ENCODE measurements at places on chromosomes 11 and 22.

- no peak for DNase-seq
These were observed 339.3 kb downstream of the DCDC1 start for GRCh38 chr11:31030138-31030792.

GRCh38 chr11:44559207-44559939 is 6.1 kb upstream of the CD82 start:
- no peak for DNase-seq

DNA sequence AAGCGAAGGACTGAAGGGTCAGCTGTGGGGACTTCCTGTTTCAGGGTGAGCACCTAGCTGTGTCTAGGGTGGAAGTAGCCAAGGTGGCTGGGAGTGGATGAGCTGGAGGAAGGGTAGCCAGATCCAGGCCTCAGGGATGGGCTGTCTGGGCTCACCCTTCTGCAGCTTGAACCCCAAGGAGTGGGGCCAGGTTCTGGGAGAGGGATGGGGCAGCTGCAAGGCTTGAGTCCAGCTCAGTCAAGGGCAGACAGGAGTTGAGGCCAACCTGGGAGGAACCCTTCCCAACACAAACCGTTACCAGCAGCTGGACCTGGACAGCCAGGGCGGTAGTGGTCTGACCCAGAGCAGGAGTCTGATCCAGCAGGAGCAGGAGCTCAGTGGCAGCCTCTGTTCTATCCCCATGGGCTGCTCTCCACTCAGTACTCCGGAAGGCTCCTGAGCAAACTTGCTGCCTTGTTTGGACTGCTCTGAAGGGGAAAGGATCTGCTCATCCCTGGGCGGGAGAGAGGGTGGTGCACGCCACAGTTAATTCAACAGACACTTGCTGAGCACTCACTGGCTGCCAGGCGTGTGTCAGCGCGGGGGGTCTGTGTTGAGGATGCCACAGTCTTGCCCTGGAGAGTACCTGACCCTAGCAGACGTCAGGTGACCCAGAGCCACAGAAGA is 53.8 kb upstream of the THY1 start:
- no peak for DNase-seq

DNA sequence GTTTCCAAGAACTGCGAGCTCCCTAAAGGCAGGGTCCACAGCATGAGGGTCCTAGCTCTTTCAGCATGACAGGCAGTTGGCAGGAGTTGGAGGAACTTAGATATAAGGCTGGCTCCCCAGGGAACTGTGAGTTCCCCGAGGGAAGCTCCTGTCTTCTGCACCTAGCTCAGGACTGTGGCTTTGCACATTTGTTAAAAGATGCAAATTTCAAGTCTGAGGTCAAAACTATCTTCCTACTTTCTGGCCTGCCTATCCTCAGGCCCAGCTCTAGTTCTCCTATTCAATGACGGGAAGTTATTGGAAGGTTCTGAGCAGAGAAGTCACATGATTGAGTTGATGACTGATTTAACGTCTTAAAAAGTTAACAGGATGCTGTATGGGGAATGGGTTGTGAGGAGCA is 11.7 kb upstream of the UCP3 start:
- DNase-seq, result no peak

- no peak for DNase-seq
These were observed 721.4 kb downstream of the FAM181B start for GRCh38 chr11:82012276-82012675.

DNA sequence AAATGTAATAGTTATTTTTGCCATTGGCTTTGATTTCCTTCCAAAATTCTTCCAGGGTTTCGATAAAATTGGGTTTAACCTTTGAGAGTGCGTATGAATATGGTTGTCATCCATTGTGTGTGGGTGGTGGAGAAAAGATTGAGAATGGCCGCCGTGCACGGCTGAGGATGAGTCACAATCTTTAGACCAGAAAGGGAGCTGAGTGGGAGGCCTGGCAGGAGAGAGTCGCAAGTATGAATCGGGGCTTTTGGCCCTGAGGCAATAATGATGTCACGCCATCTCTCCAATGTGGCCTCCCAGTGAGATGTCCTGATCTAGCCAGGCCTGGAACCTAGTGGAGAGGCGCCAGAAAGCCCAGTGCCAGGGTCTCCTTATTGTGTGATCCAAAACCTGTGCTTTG is 33.1 kb upstream of the SMPD1 start:
- no peak for DNase-seq

DNA sequence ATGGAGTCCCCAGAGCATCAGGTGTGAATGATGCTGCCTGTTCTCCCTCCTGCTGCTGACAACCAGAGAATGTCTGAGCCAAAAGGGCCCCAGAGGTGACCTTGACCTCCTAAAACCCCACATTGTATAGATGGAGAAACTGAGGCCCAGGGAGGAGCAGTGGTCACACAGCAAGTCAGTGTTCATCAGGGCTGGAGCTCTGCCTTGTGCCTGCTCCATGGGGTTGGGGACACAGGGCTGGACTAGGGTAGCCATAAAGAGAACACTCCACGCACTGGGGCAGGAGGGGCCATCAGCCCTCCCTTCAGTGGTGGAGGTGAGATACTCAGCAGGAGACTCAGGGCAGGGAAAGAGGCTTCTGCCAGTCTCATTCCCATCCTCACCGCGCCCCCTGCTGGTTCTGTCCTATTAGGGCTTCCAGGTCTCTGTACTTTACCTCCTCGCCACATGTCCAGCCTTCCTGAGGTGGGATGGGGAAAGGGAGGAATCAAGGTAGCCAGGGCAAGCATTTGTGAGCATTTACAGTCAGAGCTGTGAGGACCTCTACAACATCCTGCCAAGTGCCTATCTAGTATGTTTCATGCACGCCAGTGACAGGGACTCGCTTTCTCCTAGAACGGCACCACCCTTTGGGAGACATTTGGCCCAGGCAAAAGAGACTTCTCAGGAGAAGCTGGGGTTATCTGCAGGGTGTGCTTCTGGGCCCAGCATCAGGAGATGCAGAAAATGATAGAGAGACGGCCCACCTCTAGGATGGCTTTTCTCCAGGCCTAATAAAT is 43.2 kb downstream of the NEU3 start:
- peak; percentile 18 for DNase-seq

DNA sequence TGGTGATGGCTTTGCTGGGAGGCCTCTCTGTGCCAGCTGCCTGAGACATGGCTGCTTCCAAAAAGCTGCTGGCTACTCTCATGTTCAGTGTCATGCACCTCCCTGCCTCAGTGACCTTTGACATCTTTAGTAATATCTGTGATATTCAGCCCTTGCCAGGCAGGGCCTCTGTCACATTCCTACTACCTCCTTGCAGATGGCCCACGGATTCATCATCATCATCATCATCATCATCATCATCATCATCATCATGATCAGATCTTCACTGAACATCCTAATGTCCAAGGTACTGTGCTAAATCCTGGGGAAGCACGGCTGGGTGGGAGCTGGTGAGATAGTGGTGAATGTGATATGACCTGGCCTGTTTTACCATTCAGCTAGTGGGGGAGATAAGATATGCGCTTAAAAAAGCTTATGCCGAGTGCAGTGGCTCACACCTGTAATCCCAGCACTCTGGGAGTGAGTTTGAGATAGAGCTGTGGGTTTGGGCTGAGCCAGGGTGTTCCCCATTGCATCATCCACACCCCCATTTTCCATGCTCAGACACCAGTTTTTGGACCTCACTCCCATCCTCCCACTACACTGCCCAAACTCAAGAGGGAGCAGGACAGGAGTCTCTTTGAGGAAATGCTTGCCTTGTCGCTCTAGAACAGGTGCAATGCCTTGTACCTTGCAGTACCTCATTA is 17.1 kb upstream of the TMPRSS13 start:
- DNase-seq, result no peak

GRCh38 chr11:134372536-134372935 is 39.5 kb downstream of the B3GAT1 start:
- no peak for DNase-seq

- DNase-seq, result no peak
These were observed 91.4 kb upstream of the APOA1 start for GRCh38 chr11:116928845-116929244.

- DNase-seq, result peak; percentile 58
These were observed 741 bp upstream of the TMEM179B start for GRCh38 chr11:62786318-62787004.

DNA sequence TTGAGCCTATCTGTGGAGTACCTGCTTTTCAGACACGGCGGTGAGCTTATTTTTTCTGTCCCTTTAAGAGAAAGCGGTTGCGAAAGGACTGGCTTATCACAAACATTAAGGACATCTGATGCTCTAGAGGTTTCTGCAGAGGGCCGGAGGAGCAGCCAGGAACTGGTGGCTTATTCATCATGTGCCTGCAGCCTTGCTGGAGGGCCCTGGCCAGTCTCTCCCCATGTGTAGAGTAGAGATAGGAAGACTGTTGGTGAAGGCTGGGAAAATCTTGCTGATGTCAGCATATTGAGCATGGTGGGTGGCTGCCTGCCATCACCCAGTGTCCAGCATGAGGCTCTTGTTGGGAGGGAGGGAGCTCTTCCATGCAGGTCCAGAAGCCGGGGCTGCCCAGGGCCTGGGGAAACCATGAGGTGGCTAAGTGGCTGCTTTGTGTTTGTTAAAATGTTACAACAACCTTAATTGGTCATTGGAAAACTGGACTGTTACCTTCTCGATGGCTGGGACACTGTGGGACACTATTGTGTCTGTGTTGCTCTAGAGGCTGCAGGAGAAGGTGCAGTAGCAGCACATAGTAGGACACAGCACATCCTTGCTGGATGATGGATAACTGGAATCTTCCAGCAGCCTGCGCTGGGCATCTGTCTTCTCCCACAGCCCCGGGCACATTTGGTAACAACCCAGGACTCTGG is 54.3 kb downstream of the TSPAN18 start:
- no peak for DNase-seq

- no peak for DNase-seq
These were observed 26.8 kb downstream of the TPCN2 start for GRCh38 chr11:69075421-69076128.

- no peak for DNase-seq
These were observed 1375.9 kb upstream of the RAG2 start for GRCh38 chr11:37973941-37974340.

GRCh38 chr22:36304429-36304828 is 51.5 kb downstream of the APOL1 start:
- DNase-seq, result no peak

DNA sequence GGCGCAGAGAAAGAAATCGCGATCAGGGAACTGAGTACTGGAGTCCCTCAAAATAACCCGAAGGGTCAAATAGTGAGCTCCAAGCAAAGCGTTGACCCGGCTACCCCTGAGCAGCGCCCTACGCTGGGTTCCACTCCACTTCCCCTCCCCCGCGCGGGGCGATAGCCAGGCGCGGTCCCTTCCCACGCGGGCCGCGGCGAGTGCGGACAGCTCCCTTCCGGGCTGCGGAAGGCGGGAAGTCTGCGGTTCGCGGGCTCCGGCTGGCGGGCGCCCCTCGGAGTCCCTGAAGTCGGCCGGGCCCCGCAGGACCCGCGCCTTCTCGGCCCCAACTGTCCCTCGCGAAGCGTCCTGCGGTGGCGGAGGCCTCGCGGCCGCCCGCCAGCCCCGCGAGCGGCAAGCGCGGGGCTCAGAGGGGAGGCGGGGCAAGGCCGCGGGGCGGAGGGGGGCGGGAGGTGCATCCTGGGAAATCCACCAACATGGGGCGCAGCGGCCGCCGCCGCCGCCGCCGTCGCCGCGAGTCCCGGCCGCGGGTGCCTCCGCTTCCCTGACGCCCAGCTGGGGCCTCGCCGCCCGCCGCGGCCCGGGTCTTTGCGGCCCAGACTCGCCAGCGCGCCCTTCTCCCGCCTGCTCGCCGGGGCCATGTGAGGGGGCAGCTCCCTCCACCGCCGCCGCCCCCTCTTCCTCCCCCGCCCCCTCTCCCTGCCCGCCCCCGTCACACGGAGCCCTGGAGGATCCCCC is at the start of gene QSER1:
Gene QSER1, plus strand, starts transcription at position 457 of the 738 bp plus-strand sequence. CDS start 315 bp downstream, outside the sequence.
- peak; percentile 53 for DNase-seq

DNA sequence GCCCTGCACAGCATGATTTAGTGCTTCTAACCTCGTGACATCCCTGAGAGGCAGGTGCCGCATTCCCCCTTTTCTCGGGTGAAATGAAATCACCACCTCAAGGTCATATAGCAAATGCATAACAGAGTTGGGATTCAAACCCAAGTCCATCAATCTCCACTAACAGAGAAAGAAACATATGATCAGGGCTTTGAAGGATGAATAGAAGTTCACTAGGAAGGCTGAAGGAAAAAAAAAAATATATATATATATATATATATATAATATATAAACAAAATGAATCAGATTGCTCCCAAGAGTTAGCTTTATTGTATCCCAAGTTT is 12.1 kb upstream of the ARHGEF17 start:
- DNase-seq, result no peak

GRCh38 chr11:128939591-128939990 is 3.1 kb downstream of the TP53AIP1 start:
- no peak for DNase-seq

DNA sequence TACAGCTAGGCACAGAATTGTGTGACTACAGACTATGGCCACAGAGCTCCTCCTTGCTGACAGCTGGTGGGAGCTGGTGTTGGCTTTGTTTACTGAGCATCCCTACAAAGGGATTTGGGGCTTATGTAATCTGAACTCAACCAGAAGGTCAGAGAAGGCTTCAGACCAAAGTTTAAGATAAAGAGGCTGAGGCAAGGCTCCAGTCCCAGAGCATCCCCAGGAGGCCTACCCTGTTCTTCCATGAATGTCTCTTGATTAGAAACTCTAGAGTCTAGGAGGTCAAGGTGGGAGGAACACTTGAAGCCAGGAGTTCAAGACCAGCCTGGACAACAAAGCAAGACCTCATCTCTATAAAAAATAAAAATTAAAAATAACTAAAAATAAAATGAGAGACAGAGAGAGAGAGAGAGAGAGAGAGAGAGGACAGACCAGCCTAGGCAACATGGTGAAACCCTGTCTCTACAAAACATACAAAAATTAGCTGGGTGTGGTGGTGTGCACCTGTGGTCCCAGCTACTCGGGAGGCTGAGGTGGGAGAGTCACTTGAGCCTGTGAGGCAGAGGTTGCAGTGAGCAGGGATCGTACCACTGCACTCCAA is 125.5 kb upstream of the SERPIND1 start:
- DNase-seq, result no peak

GRCh38 chr22:45526281-45526680 is 23.6 kb downstream of the FBLN1 start:
- DNase-seq, result no peak

- no peak for DNase-seq
These were observed 44.6 kb upstream of the RIC3 start for GRCh38 chr11:8213376-8213775.

DNA sequence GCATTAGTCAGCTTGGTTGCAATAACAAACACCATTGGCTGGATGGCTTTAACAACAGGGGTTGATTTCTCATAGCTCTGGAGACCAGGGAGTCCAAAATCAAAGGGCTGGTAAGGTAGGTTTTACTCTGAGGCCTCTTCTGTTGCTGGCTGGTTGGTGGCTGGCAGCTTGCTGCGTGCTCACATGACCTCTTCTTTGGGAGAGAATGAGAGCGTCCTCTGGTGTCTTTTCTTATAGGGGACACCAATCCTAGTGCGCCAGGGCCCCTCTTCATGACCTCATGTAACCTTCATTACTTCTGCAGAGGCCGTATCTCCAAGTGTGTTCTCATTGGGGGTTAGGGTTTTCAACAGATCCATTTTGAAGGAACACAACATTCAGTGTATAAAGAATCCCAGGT is 1308.3 kb downstream of the TBC1D22A start:
- DNase-seq, result no peak

GRCh38 chr11:109015283-109015682 is 350.4 kb downstream of the DDX10 start:
- no peak for DNase-seq

DNA sequence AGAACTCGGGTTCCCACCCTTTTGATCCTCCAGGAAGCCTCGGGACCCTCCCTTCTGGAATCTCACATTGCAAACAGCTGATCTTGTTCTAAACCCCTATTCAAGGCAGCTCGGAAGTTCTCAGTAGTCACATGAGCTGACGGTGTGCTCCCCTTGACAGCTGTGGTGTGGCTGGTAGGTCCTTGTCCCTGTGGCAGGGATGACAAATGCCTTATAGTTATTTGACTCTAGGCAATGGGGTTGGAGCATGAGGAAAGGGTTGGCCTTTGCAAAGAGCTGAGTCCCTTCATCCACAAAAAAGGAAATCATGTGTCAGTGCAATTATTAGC is 23.6 kb downstream of the EIF4G2 start:
- no peak for DNase-seq
